ENCODE measurements at places on chromosomes 7 and 10.

- DNase-seq: no peak
These were observed 134.4 kb upstream of the AGK start for GRCh38 chr7:141416650-141417270.

GRCh38 chr7:23115991-23116390, 10.4 kb downstream of the KLHL7 start:
- peak; percentile 92 for DNase-seq

DNA sequence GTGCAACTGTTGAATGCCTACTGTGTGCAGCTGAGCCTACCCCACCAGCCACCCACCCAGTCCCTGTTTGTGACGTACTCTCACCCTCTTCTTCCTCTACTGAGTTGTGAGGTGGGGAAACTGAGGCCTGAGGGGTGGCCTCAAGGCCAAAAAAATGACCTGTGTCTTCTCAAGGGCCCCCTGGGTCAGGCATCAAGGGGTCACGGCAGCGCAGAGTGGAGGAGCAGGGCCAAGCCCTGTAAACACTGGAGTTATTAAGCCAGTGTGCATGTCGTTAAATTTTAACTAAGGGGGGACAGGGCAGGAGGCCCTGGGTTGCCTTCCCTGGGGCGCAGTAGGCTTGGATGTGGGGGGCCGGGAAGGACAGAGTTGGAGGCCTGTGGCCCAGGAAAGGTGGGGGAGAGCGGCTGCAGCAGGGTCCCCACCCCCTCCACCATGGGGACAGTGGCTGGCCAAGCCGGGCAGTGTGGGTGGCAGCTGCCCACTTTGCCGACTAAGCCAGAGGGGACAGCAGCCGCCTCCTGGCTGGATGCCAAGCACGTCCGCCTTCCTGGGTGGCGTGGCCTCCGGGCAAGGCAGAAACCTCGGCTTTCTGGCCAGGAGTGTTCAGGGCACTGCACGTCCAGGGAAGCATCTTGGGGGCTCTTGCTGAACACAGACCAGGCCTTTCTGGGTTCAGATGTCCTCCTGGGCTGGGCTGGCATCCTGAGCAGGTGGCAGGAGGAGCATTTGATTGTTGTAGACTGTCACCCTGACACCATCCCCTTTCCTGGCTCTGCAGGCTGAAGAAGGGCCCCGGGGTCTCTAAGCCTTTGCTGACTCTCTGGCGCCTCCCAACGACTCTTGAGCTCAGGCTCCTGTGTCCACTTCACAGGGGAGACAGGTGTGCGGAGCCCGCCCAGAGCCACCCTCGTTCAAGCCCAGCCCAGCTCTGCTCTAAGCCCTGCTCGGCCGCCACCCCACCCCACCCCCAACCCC, 1.9 kb downstream of the SLC29A4 start:
- peak; percentile 80 for DNase-seq

GRCh38 chr7:91929463-91929862, 11.2 kb upstream of the AKAP9 start:
- DNase-seq: no peak

DNA sequence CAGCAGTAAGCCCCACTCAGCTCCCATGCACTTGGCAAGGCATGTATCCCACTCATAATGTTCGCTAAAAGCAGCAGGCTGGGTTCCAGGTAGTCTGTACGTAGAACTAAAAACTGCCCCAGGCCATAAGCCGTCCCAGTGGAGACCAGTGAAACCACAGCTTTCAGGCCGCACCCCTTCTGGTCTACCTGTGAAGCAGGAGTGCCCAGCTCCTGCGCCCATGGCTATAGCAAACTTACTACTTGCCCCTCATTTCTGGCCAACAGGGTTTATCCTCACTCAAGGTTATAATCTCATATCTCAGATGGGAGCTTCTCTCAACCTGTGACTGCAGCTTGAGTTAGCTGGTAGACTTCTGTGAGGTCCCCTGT, 338.2 kb upstream of the LRRTM3 start:
- no peak for DNase-seq

- no peak for DNase-seq
These were observed 60.9 kb downstream of the GRB10 start for GRCh38 chr7:50721661-50722259.

- no peak for DNase-seq
These were observed 12.2 kb upstream of the NCAPG2 start for GRCh38 chr7:158716802-158717201.

GRCh38 chr10:35386594-35387174, 50.4 kb downstream of the CCNY start:
- DNase-seq: no peak

- no peak for DNase-seq
These were observed 21.8 kb downstream of the DPYSL4 start for GRCh38 chr10:132208462-132209050.

DNA sequence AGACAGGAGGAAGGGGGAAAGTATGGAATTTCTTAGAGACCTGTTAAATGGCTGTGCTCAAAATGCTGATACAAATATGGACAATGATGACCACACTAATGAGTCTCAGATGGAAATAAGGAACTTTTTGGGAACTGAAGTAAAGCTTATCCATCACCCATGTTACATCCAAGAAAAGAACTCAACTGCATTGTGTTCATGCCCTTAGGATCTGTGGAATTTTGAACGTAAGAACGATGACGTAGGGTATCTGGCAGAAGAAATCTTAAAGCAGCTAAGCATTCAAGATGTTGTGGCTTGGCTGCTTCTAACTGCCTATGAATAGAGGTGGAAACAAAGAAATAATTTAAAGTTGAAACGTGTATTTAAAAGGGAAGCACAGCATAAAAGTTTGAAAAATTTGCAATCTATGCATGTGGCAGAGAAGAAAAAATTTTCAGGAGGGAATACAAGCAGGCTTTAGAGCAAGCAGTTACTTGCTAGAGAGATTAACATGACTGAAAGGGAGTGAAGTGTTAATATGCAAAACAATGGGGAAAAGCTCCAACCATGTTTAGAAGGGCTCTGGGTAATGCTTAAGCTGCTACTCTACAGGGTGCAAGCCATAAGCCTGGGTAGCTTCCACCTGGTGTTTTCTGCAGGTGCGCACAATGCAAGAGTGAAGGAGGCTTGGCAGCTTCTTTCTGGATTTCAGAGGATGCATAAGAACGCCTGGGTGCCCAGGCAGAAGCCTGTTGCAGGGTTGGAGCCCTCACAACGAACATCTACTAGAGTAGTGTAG, 499.7 kb upstream of the SEMA3D start:
- peak; percentile 22 for DNase-seq

DNA sequence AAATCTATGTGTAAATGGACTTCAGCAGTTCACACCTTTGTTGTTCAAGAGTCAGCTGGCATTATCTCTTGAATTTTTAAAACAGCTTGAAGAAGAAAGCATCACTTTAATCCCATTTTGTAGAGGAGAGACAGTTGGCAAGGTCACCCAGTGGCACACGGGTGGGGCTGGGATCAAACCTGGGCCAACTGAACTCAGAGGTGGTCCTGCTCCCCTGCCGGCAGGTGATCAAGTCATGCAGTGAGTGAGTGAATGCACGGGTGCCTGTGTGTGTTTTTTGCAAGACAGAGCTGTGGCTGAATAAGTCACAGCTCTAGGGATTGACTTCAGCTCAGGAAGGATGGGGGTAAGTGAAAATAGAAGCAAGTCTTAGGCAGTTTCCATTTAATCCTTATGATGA, 9.5 kb downstream of the GHRHR start:
- DNase-seq: no peak

DNA sequence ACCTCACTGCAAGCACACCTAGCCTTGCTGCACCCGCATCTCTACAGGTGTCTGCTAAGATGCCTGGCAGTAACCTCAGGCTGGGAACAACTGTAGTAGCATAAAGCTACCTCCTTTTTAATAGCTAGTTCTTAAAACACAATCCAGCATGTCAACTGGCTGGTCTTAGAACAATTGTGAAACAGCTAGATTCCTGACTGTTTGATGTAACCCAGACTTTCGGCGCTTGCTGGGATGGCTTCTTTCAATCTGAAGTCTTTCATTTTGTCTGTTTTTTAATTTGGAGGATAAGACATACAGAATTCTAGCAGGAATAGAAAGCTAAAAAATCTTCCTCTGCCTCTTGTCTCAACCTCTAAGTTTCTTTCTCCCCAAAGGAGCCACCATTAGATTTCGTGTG, 59.8 kb downstream of the GSDME start:
- no peak for DNase-seq

DNA sequence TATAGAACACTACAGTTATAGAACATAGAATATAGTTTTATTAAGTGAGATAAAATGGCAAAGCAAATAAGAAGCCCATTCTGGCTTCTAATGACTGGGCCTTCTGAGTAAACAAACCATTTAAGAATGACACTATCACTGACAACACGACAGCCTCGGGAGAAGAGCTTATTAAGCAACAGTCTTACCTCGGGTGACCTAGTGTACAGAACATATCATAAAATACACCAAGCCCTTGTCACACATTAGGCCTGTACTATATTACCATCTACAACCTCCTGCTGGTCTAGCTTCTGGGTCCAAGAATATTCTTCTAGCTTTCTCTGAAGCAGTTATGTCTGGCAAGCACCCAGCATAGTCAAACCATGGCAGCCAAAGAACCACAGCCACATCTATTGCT, 32.0 kb downstream of the CCDC186 start:
- DNase-seq: no peak

GRCh38 chr10:24526085-24526649, 197.5 kb downstream of the ARHGAP21 start:
- no peak for DNase-seq

GRCh38 chr7:5533821-5534367, 110.3 kb upstream of the TNRC18 start:
- DNase-seq: no peak

GRCh38 chr10:92993699-92994272, 66.8 kb upstream of the CYP26C1 start:
- no peak for DNase-seq

DNA sequence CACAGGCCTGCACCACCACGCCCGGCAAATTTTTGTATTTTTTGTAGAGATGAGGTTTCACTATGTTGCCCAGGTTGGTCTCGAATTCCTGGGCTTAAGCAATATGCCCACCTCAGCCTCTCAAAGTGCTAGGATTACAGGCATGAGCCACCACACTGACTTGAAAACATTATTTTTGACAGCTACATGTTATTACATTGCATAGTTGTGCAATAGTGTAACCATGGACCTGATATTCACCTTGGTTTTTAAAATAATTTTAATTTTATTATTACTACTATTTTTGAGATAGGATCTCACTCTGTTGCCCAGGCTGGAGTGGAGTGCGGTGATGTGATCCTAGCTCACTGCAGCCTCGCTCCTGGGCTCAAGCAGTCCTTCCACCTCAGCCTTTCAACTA, 18.4 kb downstream of the AKAP9 start:
- no peak for DNase-seq

DNA sequence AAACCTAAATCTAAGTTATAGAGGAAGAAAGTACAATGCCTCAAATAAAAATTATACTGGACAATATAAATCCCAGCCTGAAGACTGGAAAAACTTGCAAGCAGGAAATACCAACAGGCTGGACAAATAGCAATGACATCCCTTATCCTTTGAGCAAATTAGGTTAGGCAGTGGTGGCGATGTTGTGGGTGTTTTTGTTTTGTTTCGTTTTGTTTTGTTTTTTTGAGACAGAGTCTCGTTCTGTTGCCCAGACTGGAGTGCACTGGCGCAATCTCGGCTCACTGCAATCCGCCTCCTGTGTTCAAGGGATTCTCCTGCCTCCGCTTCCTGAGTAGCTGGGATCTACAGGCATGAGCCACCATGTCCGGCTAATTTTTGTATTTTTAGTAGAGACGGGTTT, 57.3 kb upstream of the TES start:
- DNase-seq: no peak

- no peak for DNase-seq
These were observed 115.0 kb downstream of the TMEM26 start for GRCh38 chr10:61338146-61338545.

DNA sequence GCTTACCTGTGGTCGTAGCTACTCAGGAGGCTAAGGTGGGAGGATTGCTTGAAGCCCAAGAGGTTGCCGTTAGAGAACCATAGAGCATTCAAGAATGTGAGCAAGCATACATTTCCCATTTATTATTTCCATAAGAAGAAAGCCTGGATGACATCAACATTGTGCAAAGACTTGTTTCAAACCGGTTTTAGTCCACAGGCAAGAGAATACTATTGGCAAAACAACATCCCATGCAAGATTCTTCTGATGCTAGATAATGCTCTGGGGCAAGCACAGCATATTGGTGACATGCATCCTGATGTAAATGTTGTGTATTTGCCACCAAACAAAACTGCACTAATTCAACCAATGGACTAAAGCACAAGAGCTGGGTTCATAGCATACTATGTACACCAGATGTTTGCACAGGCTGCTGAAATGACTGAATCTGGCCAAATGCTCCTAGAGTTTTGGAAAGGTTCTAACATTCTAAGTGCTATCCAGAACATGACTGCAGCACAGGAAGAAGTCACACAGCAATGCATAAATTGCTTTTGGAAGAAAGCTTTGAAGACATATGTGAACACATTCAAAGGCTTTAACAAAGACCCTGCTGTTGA, 42.6 kb downstream of the OTUD1 start:
- no peak for DNase-seq

- DNase-seq: no peak
These were observed 233.1 kb upstream of the CSTF2T start for GRCh38 chr10:51932530-51932929.

GRCh38 chr10:113924664-113925063, 70.2 kb downstream of the NHLRC2 start:
- DNase-seq: no peak

DNA sequence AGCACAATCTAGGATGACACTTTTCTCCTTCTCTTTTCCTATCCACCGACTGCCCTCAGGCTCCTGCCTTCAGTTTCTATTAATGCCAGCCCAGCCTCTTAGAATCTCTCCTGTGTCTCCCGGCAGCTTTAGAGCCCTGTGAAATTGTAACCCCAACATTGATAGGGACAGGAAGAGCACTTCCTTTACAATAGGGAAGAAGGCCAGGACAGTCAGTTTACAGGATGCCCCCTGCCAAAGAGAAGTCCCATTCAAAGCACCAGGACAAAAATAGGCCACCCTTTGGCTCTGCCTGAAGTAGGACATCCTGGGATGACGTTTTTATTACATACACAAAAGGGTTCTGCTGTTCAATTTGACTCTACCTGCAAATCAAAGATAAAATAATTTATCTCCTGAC, 64.7 kb upstream of the ANK3 start:
- DNase-seq: no peak

- no peak for DNase-seq
These were observed 333.7 kb downstream of the GFRA1 start for GRCh38 chr10:115939101-115939854.

- DNase-seq: no peak
These were observed 9.6 kb downstream of the SYPL1 start for GRCh38 chr7:106102387-106102966.
